ENCODE measurements at places on chromosomes 2 and 18. TPM values are rescaled to one million over a fixed set of nuclear protein-coding genes. Genes with fewer than 3 reads are reported as not detected.

GRCh38 chr2:185202381-185202780 lies 536.2 kb upstream of the FSIP2 start:
- no peak for DNase-seq

DNA sequence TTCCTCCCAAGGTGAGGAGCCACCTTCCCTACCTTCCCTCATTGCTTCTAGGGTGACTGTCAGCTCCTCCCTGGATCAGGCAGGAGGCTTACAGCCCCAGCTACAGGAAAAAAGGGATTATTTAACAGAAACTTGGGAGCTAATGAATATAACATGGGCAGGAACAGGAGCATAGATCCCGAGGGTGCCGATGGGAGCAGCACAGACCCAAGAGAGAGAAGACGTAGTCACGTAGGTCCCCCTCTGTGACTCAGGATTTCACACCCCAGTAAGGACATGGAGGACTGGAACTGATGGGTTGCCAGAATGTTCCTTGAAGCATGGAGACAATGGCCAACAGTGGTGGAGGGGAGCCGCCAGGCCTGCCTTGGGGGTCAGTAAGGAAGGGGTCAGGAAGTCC lies 10.3 kb upstream of the HDAC4 start:
- no peak for DNase-seq

DNA sequence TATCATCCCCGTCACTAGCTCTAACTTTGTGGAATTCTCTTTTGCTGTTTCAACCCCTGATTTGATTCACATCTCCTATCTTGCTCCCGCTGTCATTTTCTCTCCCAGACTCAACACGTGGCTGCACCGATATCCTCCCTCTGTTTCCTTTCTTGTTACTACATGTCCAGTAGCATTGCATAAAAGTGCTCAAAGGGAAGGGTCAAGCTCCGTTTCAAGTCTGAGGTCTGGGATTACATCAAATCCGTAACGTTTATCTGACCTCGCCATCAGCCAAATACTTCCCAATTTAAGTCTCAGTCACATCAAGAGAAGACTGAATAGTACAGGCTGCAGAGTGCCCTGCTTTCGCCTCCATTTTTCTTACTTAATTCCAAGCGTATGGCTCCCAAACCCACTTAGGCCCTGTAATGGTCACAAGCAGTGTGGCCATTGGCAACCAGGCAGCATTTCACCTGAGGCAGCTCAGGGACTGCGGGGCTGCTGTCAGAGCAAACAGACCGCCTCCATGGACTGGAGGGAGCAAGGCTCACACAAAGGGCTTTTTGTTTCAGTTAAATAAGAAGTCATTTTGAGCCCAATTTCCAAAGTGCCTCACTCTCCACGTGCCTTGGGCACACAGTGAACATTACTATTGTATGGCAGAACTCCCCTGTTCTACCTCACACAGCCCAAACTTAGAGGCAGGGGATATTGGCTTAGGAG lies 217.8 kb downstream of the BCL11A start:
- no peak for DNase-seq

DNA sequence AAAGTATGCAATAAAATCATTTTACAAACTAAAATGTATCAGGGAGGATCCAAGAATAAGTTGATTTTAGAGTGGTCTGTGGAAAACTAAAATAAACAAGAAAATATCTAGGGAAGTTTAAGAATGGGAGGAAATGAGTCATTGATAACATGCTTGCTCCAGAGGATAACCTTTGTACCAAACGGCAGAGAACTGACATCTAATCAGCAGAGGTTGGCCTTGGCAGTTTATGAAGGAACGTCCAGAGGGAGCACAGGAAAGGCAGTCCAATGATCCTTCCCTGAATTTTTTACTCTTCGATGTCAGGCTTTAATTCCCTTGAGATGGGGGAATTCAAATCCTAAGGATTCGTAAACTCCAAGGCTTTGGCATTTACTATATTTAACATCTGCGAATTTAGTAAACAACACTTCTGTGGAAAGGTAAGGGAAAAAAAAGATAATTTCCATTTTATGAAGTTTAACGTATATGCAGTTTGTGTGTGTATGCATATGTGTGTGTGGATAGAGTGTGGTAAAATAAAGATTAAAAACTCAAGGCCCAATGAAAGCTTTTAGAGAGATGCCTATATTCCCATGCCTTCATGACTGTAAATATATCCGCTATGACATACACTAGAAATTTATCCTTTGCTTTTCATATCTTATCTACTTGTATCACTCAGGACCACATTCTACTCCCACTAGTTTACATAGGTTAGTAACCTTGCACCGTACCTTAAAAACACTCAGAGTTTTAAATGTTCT lies 8.7 kb upstream of the INPP1 start:
- no peak for DNase-seq

GRCh38 chr2:106977717-106978116 lies 91.8 kb upstream of the ST6GAL2 start:
- DNase-seq = no peak

DNA sequence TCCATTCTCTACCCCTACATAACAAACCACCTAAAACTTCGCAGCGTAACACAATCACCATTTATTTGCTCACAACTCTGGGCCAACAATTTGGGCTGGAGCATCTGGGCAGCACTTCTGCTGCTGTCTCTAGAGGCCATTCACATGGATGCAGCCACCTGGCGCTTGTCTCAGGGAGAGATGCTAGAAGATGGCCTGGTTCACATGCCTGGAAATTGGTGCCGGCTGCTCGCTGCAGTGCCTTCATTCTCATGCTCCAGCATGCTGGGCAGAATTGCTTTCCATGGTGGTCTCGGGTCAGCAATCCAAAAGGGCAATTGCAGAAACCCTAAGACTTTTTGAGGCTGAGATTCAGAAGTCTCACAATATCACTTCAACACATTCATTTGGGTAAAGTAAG lies 157.4 kb downstream of the SUCLG1 start:
- DNase-seq = no peak

DNA sequence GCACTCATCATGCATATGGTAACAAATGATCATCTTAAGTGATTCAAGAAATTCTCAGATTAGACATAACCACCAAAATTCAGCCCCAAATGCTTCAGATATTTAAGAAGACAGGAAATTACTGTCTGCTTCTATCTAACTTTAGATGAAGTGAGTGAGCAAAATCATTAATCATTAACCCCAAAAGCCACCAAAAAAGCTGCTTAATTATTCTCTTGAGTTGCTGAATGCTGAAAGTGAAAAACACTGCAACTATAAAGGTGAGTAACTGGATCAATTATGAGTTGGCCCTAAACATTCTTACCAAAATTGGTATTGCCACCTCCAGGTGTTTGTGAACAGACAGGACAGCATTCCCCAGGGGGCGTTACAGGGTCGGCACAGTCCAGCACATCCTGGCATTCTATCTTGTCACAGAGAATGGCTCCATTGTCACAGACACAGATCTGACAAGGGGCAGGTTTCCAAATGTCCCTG lies 69.6 kb downstream of the COL5A2 start:
- DNase-seq = no peak

Gene ABHD1
- not detected for total RNA-seq

DNA sequence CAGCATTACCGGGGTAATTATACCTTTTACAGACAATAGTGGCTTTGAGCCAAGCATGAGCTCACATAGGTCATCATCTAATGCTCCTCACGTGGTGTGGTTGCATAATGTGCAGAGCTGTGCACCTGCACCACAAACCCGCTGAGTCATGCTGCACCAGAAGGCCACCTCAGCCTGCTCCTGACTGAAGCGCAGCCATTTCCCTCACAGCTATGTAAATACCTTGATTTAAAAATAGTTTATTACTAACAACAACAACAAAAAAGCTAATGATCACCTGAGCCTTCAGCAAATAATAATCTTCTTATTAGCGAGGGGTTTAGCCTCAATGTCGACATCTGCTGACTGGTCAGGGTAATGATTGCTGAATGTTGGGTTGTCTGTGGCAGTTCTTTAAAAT lies 238.8 kb downstream of the MBD5 start:
- peak; percentile 84 for DNase-seq

- peak; percentile 31 for DNase-seq
Measured at GRCh38 chr2:14015113-14015630, 617.3 kb upstream of the LRATD1 start.

DNA sequence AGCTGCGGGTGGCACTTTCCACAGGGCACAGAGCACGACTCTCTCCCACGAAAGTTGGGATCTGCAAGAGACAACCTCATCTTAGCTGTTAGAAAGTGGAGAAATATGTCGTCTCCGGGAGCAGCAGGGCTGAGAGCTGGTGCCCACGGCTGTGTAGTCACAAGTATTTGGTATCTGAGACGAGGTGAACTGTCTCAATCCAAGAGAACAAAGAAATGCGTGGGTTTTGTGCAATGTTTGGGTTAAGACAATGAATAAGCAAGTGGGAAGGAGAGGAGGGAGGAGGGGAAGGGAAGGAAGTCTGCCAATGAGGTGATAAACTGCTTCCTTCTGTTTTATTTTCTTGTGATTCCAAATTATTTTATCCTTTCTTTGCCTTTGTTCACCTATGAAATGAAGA lies 18.0 kb downstream of the DYTN start:
- peak; percentile 10 for DNase-seq

DNA sequence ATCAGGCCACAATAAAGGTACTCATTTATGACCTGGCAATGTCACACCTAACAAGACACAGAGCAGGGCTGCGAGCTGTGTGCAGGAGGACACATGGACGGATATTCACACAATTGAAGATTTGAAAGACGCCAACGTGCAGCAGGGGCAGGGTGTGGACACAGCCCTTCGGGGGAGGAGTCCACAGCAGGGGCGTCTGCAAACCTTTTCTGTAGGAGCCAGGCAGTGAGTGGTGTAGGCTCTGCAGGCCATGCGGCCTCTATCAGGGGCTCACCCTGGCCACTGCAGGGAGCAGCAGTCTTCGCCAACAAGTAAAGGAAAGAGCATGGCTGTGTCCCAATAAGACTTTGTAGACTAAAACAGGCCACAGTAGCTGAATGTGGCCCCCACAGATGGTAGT lies 125.7 kb upstream of the SNTG2 start:
- DNase-seq = no peak

DNA sequence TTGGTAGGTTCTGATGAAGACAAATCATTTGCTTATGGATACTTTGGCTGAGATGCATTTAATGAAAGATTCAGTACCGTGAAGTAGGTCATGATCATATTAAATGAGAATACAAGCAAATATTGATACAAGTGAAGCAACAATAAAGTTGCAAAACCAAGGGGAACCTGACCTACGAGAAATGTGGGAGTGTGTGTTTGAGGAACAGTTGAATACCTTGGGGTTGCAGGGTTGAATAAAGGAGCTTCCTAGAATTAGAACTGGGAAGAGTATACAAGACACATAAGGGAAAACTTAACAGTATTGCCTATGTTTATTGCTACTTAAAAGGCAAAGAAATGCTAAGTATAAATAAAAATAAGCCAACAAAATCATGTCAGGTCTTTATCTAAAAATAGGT lies 702.9 kb downstream of the ERBB4 start:
- no peak for DNase-seq

DNA sequence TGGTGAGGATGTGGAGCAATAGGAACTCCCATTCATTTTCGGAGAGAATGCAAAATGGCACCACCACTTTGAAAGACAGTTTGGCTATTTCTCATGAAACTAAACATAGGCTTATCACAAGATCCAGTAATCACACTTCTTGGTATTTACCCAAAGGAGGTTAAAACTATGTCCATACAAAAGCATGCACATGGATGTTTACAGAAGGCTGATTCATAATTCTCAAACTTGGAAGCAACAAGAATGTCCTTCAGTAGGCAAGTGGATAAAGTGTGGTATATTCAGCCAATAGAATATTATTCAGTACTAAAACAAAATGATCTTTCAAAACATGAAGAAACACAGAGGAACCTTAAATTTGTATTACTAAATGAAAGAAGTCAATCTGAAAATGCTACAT lies 440.6 kb downstream of the FBXO15 start:
- no peak for DNase-seq

- peak; percentile 84 for DNase-seq
Measured at GRCh38 chr2:24456599-24457556, 34.2 kb upstream of the NCOA1 start.

GRCh38 chr2:64635976-64636911 lies 17.5 kb downstream of the SERTAD2 start:
- DNase-seq = no peak

DNA sequence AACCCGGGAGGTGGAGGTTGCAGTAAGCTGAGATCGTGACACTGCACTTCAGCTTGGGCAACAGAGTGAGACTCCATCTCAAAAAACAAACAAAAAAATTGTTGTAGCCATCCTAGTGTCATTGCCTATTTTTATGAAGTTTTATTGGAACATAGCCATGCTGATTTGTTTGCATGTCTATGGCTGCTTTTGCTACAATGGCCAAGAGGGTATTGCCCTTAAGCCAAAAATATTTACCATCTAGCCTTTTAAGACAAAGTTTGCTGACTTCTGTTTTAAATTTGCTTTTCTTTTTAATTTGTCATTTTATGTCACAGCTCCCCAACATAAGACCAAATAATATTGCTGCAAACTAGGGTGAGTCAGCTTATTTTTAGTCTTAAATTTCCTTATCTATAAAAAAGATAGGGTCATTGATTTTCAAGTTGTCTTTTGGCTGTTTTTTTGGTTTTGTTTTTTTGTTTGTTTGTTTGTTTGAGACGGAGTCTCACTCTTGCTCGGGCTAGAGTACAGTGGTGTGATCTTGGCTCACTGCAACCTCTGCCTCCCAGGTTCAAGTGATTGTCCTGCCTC lies 70.0 kb upstream of the CABLES1 start:
- DNase-seq = no peak

Gene RAB27B
- 73.5 TPM for total RNA-seq

- DNase-seq = no peak
Measured at GRCh38 chr18:23568281-23569138, 17.8 kb downstream of the NPC1 start.

Gene FASTKD1
- total RNA-seq = 39.9 TPM

DNA sequence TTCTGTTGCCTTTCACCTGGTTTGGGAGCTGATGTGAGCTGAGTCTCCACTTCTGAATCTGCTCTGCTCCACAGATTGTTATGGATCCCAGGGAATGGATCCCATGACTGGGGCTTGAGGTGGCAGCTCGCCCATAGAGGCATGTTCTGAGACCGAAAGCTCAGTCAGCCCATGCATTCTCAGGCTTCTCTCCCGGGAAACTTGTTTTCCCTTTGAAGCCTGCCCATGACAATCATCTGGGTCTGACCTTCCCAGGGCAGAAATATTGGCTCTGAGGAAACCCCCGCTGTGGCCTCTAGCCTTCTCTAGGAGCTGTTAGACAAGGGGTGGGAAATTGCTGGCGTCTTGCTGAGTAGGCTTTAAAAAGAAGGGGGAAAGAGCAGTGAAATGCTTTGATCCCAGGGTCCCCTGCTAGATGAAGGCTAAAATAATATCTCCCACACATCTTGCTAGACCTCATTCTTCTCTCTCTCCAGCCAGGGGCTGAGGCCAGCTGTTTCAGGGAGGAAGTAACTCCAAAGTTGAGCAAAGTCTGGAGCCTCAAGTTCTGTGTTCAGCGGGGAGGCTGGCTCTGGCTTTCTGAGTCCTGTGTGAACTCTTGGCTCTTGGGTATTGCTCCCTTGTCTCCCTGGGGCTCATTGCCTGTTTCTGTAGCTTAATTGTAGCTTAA lies 2.0 kb downstream of the VAMP8 start:
- no peak for DNase-seq
